ENCODE measurements at places on chromosomes 3 and 15.

- no peak within 1 kb of the TSS for H3K4me3 ChIP-seq
- DNase-seq = no peak
- H3K27me3 ChIP-seq = no peaks in the 10 kb centered on the region
Observed at GRCh38 chr3:113441051-113441770, at the start of gene CFAP44. Gene CFAP44 (minus strand): TSS chr3:113441493. CDS start chr3:113433664, 7,829 bp downstream.

DNA sequence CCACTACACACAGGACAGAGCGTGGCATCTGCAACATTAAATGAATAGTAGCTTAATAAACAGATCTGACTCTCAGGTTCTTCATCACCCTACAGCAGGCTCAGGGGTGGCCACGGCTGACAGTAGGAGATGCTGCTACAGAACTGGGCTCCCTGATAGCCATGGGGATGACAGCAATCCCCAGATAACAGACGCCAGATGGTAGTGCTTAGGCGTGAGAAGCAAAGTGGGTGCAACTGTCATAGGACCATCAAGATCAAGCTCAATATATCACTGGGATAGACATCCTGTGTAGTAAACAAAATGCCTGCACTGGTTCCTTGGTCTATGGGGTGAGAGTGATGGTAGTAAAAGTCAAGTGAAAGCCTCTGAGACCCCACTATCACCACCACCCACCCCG lies 2.6 kb upstream of the TPRA1 start:
- DNase-seq = no peak
- peaks cover 8% of the 10 kb centered on the region for H3K4me1 ChIP-seq
- H3K27ac ChIP-seq = no peak overlapping the region
- H3K36me3 ChIP-seq = no peaks in the 10 kb centered on the region
- H3K4me3 ChIP-seq = no peak overlapping the region
- no peaks in the 10 kb centered on the region for H3K27me3 ChIP-seq

DNA sequence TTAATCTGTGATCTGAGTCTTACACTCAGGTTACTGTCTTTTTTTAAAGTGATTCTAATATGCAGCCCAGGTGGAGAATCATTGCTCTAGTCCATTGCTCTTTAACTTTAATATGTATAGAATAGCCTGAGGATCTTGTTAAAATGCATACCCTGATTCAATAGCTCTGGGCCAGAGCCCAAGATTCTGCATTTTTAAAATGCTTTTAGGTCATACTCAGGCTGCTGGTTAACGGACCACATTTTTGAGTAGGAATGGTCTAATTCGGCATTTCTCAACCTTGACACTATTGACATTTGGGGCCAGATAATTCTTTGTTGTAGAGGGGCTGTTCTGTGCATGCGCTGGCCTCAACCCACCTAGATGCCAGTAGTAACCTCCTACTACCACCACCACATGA lies 20.9 kb upstream of the FSTL1 start:
- H3K36me3 ChIP-seq = no peaks in the 10 kb centered on the region
- peaks cover 33% of the 10 kb centered on the region for H3K4me1 ChIP-seq
- H3K27me3 ChIP-seq = no peaks in the 10 kb centered on the region

- H3K27me3 ChIP-seq = no peaks in the 10 kb centered on the region
- H3K4me3 ChIP-seq = no peak overlapping the region
- peaks cover 43% of the 10 kb centered on the region for H3K4me1 ChIP-seq
- DNase-seq = no peak
- H3K27ac ChIP-seq = peak overlapping the region; percentile 92
Observed at GRCh38 chr3:45644063-45644790, 45.0 kb upstream of the SACM1L start.

DNA sequence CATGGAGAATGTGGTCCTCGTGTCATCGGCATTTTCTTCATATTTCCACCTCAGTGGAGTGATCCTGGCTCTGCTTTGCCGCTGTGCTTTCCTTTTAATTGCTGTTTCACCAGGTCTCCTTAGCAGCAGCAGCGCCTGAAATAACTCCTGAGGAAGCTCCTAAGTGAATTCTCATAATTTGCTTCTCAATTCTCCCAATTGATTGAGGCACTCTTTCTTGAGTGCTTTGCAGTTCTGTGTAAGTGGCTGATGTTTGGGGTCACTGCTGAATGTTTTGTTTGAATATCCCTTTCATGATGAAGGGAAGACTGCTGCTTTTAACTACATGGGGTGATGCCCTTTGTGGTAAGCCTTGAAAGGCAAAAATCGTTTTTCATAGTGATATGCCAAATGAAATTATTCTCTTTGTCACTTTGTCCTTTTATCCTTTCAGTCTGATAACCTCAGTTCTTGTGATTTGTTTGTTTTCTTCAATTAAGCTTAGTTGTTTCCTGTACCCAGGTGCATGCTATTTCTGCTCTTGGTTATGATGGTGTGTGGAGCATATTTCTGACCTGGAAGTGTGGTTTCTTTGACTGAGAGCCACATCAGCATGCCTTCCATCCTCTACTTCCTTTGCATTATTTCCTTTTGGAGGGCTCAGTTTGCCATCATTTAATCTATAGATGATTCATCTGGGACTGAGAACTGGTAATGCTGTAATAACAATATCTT lies 36.7 kb downstream of the HMG20A start:
- peaks cover 12% of the 10 kb centered on the region for H3K4me1 ChIP-seq
- no peak overlapping the region for H3K4me3 ChIP-seq
- H3K27ac ChIP-seq = peak overlapping the region; percentile 26
- peaks cover 26% of the 10 kb centered on the region for H3K36me3 ChIP-seq

DNA sequence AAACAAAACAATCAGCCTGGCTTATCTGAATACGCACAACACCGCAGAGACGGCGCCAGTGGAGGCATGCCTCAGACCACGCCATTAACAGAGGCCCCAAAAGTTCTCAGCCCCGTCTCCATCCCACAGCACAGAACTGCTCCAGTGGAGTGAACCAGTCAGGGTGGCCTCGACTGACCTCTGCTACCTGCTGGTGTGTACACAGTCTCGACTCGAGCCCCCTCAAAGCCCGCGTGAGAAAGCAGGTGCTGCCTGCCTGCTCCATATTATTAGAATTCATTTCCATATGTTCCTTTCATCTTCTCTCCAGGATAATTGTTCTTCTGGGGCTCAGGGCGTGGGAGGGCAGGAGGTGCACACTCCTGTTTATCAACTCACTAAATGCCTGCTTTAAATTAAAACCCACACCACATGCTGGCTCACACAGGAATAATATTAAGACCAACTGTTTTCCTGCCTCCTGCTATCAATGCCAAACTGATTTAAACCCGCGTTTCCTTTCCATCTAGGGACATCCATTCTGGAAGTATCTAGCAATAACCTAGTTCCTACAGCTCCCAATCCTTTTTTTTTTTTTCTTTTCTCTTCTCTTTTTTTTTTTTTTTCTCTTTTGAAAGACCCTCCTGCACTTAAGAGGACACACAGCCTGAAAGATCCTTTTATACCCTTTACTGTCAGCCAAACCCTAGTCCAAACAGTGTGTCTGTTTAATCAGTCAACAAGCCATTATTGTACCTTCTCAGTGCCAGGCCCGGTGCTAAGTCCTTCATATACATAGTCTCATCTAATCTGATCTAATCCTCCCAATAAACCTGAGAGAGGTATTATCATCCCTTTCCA lies 101.2 kb downstream of the TLE3 start:
- peaks cover 8% of the 10 kb centered on the region for H3K4me1 ChIP-seq
- H3K27me3 ChIP-seq = no peaks in the 10 kb centered on the region
- H3K27ac ChIP-seq = no peak overlapping the region
- no peak overlapping the region for H3K4me3 ChIP-seq
- H3K36me3 ChIP-seq = no peaks in the 10 kb centered on the region
- DNase-seq = no peak

- H3K27me3 ChIP-seq = no peaks in the 10 kb centered on the region
- H3K27ac ChIP-seq = peak overlapping the region; percentile 99
- H3K4me1 ChIP-seq = peaks cover 50% of the 10 kb centered on the region
- no peak overlapping the region for H3K4me3 ChIP-seq
- H3K36me3 ChIP-seq = no peaks in the 10 kb centered on the region
Observed at GRCh38 chr3:62601238-62602070, 228.1 kb upstream of the FEZF2 start.

DNA sequence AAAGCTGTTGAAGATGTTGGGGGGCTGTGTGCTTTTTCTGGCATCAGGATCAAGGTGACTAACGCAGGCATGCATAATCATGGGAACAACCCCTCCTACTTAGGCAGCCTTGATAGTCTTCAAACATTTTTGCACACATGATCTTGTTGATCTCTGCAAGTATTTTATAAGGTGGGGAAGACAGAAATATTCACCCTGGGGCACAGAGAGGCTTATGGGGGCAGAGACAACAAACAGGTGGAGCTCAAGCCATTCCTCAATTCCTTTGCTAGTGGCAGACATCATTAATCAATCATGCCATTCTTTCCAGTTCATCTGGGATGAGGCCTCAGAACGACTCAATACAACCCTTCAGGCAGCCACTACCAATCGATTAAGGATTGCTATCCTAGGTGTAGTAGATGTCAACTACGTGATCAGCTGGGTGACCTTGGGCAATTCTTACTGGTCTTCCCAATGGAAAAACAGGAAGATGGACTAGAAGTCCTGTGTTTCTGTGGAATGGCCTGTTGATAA lies 110.3 kb upstream of the SMAD3 start:
- peaks cover 25% of the 10 kb centered on the region for H3K4me1 ChIP-seq
- DNase-seq = no peak
- no peaks in the 10 kb centered on the region for H3K27me3 ChIP-seq
- H3K36me3 ChIP-seq = no peaks in the 10 kb centered on the region
- H3K27ac ChIP-seq = peak overlapping the region; percentile 72

GRCh38 chr3:95029644-95030043 lies 966.8 kb downstream of the NSUN3 start:
- H3K4me3 ChIP-seq = no peak overlapping the region
- no peaks in the 10 kb centered on the region for H3K4me1 ChIP-seq
- DNase-seq = no peak
- no peaks in the 10 kb centered on the region for H3K27me3 ChIP-seq
- H3K36me3 ChIP-seq = no peaks in the 10 kb centered on the region

- H3K27me3 ChIP-seq = no peaks in the 10 kb centered on the region
- H3K4me3 ChIP-seq = no peak overlapping the region
- no peak for DNase-seq
- no peak overlapping the region for H3K27ac ChIP-seq
- no peaks in the 10 kb centered on the region for H3K36me3 ChIP-seq
Observed at GRCh38 chr3:122475316-122475715, 39.4 kb downstream of the KPNA1 start.

DNA sequence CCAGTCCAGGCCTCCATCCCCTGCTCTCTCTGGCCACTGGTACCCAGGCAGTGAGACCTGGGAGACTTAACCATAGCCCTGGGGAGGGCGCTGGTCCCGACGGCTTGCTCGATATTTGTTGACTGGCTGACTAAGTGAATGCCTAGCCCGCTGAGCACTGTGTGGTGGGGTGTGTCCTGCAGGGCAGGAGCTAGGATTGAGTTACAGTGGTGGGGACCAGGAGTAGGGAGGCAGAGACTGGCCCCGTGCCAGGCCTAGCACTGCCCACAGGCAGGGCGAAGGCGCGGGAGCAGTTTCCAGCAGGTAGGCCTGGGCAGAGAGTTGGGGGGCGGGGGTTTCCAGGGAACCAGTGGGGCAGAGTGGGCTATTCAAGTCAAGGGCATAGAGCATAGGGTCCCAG lies at the start of gene VILL:
Gene VILL (plus strand): TSS at position 260 of the 400 bp plus-strand sequence. CDS start 2,887 bp downstream, outside the sequence.
- peak; percentile 68 for DNase-seq

DNA sequence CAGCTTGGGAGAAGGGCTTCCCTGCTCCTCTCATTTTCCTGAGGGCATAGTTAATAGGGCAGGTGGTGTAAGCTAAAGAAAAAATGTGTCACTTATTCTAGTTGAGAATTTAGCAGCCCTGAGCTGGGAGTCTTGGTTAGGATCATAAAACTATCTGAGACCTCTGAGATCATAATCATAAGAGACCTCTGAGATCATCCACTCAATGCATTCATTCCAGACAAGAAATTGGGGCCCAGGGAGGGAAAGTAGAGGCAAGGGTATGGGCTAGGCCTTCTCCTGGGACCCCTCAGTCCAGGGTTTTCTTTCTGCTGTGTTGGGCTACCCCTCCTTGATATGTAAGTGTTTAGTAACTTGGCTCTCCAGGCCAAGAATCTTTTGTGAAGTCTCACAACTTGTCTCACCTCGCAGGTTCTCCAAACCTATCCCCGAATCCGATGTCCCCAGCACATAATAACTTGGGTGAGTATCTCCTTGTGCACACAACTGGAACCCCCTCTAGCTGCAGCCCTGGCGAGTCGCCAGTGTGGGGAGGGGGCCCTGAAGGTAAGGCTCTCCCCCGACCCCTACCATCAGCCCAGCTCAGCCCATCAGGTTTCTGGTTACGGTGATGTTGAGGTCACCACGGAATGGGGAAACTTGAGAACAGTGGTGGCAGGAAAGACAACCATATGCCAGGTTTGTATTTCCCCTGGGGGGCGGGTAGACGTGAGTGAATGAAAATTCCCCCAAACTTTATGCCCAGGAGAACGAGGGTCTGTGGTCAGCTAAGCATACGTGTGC lies 84.1 kb downstream of the AAGAB start:
- DNase-seq = no peak
- H3K36me3 ChIP-seq = peaks cover 77% of the 10 kb centered on the region
- no peaks in the 10 kb centered on the region for H3K27me3 ChIP-seq
- no peak overlapping the region for H3K4me3 ChIP-seq
- peaks cover 19% of the 10 kb centered on the region for H3K4me1 ChIP-seq

- H3K4me1 ChIP-seq = peaks cover 37% of the 10 kb centered on the region
- H3K27me3 ChIP-seq = no peaks in the 10 kb centered on the region
- H3K36me3 ChIP-seq = peaks cover 30% of the 10 kb centered on the region
Observed at GRCh38 chr3:69409011-69409410, 23.1 kb upstream of the FRMD4B start.

- no peak overlapping the region for H3K27ac ChIP-seq
- no peaks in the 10 kb centered on the region for H3K27me3 ChIP-seq
- peaks cover 18% of the 10 kb centered on the region for H3K4me1 ChIP-seq
Observed at GRCh38 chr15:78909791-78910228, 35.0 kb downstream of the CTSH start.

DNA sequence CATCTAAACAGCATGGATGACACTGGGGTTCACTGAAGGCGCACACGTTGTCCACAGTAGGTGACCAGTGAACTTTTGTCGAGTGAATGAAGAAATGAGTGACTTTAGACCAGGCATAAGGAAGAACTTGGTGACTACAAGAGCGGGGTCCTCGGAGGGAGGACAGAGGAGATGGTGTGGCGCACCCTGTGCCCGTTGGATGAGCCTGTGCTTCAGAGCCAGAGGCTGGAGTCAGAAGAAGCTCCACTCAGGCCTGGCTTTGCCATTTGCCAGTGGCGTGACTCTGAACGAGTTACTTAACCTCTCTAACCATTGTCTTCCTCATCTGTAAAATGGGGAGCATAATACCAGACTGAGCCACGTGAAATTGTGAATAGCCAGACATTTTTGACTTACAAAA lies 42.2 kb downstream of the MUC4 start:
- no peak overlapping the region for H3K4me3 ChIP-seq
- H3K4me1 ChIP-seq = no peaks in the 10 kb centered on the region
- peak; percentile 17 for DNase-seq
- H3K27ac ChIP-seq = no peak overlapping the region
- no peaks in the 10 kb centered on the region for H3K36me3 ChIP-seq
- H3K27me3 ChIP-seq = no peaks in the 10 kb centered on the region

Measured in RWPE2 (cell line).